ENCODE measurements at places on chromosomes 1 and 21.
A peak's percentile ranks its signal among the peaks of the same experiment; 100 is the strongest.

DNA sequence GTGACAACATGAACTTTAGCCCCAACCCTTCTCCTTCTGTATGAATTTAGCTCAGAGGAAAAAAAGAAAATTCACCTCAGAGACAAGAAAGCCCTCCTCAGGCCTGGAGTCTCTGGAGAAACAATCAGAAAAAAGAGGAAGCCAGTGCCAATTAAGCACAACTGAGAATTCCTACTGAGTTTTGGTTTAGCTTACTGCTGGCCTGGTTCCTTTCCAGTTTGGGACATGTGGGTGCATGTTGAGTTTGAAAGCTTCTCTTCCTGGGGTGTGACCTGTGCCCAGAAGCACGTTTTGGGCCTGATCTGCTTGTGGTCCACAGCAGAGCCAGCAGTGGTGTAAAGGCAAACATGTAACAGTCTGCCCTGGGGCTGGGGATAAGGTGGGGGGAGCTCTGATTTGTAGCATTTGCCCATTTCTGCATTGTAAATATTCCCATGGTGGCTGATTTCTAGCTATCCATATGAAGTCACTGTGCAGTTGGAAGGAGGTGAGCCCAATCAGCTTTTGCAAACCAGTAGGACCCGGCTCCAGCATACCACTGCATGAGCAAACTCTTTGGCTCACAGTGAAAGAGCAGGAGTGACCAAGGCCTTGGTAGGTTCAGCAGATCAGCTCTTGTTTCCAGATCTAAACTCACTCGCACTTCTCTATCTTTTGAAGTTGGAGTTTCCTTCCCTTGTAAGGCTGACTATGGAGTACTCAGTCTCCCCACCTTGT is 4.7 kb upstream of the THEM5 start:
- no peak for DNase-seq

DNA sequence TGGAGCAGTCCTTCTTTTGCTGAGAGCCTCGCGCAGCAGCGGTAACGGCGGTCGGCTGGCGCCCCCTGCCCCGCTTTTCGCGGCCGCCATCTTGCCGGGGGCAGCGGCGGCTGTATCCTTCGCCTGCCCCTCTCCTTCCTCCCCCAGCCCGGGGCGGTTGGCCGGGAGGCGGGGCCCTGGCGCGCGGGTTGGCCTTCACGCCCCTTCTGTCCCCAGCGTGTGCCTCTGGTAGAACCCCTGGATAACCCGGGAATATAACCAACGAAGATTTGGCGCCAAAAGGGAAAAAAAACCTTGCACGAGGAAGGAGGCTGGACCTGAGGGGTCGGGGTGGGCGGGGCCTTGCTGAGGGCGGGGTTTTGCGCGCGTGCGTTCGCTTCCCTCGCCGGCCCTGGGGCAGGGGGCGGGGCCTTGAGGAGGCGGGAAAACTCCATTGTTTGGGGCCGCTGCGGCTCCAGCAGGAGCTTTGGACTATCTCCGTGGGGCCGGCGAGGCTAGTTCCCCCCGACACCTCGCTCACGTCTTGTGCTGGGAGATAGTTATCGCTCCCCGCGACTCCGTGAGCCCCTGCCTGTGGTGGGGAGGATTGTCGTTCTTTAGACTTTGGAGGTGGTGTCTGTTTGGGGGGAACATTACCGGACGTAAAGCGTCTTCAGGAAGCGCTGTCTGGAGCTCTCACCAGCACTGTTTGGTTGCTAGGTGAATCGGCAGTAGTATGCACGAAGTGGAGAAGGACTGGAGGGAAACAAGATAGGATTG is 689 bp downstream of the NASP start:
- DNase-seq, result peak; percentile 80

GRCh38 chr1:49293016-49293415 is 516.3 kb upstream of the BEND5 start:
- no peak for DNase-seq

DNA sequence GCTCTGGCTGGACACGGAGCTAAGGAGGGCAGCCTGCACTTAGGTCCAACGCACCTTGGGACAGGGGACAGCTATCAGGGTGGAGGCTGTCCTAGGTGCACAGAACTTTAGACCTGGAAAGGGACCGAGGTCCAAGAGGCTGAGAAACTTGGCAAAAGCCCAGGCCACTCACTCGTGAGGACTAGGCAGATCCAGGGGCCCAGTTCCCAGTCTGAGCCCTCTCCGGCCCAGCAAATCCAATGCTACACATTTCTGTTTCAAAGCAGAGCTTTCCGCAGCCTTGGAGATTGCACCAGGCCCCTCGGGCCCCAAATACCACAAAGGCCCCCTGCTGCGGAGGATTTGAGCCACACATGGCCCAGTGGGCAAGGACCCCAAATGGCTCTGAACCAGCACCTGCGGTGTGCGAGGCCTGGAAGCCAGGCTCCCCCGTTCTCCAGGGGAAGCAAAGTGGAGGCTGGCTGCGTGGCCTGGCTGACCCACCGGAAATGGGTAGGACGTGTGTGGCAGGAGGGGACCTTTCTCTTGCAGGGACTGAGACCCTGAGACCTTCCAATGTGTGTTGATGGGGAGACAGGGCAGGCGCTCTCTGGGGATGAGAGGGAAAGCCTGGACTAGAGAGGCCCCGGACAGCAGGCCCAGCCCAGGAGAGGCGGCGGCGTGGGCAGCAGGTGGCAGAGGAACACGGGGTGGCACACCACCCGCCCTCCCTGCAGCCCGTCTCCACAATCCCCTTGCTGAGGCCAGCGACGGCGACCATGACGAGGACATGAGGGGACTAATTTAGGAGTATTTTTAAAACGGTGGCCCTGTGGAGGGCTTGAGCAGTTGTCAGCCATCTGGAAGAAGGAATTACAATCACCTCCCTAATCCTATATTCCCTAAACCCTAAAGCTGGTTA is 118.7 kb downstream of the CASZ1 start:
- no peak for DNase-seq
